ENCODE measurements at places on chromosomes 7 and 10. TPM values are rescaled to one million over a fixed set of nuclear protein-coding genes. Genes with fewer than 3 reads are reported as not detected.

DNA sequence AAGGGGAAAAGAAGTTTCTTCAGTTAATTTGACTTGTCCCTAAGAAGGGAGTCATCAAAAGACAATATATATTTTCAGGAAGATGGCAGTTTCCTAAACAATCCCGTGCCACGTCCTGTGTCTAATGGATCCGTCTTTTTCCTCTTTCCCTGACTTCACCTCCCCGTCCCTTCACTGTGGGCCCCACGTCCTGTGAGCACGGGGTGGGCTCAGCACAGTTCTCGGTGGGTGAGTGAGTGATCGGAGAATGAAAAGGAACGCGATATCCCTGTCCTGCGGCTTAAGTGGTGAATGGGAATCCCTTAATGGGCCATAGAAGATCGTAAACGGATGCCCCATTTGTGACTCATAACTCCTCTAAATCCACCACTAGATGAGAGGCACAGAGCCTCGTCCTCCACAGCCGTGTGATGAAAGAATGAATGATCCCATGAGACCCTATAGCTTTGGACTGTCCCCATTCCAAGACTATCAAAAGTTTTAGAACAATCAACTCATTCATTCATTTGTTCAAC, 63.5 kb upstream of the PITRM1 start:
- no peak for DNase-seq

GRCh38 chr7:28703037-28703765, 254.9 kb downstream of the TRIL start:
- DNase-seq: peak; percentile 68

FGF8 gene
- total RNA-seq: 0.53 TPM

PDK4 gene
- total RNA-seq: 13.6 TPM

GRCh38 chr7:90274161-90274560, 29.2 kb downstream of the CFAP69 start:
- no peak for DNase-seq

PON1 gene
- total RNA-seq: 0.31 TPM

AKR1C1 gene
- total RNA-seq: 6.5 TPM

- DNase-seq: no peak
Observed at GRCh38 chr10:47286116-47286505, 13.9 kb upstream of the GDF10 start.

- peak; percentile 38 for DNase-seq
Observed at GRCh38 chr10:35605191-35605590, at the start of gene GJD4. Gene GJD4 (plus strand): TSS chr10:35605341. CDS start chr10:35605568, 227 bp downstream.

SYPL1 gene
- total RNA-seq: 31.3 TPM

DNA sequence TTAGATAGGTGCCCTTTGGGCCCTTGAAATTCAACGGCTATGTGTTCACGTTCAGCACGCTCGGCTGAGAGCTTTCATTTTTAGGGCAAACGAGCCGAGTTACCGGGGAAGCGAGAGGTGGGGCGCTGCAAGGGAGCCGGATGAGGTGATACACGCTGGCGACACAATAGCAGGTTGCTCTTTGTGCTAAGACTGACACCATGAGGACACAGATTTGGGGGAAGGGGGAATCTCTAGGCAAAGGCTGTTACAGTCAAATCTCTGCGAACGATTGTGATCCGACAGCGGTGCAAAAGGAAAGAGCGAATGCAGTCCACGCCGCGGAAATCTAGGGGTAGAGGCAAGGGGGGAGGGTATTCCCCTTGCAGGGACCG, 667 bp downstream of the KLLN start:
- DNase-seq: no peak

EBLN1 gene
- 0.09 TPM for total RNA-seq
